ENCODE measurements at places on chromosomes 5 and 9.

GRCh38 chr5:170297589-170298462, at the start of gene LCP2:
Gene LCP2 (minus strand): TSS chr5:170297777. CDS start chr5:170297611, 166 bp downstream.
- no peak for DNase-seq

DNA sequence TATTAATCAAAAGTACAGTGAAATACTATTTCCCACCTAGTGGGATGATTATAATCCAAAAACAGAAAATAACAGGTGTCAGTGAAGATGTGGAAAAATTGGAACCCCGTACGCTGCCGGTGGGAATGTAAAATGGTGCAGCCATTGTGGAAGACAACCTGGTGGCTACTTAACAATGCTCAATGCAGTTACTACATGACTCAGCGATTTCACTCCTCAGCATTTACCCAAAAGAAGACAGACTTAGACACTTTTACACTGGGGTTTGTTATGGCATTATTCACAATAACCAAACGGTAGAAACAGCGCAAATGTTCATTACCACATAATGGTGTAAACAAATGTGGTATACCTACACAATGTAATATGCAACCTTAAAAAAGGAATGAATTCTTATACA, 23.9 kb downstream of the SECISBP2 start:
- DNase-seq = no peak

DNA sequence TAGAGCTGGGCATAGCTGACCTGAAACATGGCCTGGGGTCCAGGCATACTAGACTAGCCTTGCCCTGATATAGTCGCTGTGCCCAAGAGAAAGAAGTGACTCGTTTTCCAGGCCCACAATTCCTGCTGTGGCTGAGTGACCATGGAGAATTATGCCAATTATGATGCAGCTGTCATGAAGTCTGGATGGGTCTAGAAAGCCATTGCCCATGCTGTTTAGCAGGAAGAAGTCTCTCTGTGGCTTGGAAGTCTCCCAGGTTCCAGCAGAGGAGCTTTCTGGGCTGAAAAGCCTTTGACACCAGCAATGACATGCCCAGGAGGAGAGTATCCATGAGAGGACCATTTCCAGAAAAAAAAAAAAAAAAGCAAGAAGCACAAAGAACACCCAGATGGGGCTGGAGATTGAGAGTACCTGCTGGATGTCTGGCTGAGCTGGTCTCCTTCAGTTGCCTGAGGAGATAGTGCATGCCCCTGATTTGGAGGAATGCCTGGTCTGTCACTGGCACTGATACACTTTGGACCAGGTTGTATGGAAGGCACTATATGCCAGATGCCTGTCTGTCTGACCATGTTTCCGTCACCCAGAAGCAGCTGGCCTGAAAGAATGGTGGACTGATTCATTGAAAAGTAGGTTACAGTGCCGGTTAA, 128.0 kb upstream of the EPB41L4A start:
- no peak for DNase-seq

- DNase-seq = no peak
These were observed 2.0 kb upstream of the ROR2 start for GRCh38 chr9:91951944-91952520.

DNA sequence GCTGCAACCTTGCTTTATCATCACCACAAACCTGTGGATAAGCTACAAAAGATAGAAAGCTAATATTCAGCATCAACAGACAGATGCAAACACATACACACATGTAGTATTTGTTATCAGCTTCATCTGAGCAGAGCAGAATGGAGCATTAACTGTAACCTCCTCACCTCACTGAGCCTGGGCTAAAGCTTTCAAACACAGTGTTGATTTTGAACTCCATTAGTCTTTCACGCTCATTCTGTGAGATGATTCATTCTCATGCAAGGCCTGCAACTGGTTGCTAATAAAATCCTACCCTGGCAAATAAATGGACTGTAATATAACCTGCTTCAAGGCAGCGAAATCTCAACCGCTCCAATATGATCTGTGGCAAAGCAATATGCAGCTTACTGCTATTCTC, 1360.6 kb upstream of the ACO1 start:
- no peak for DNase-seq

GRCh38 chr5:35924122-35924949, 14.1 kb downstream of the CAPSL start:
- no peak for DNase-seq

DNA sequence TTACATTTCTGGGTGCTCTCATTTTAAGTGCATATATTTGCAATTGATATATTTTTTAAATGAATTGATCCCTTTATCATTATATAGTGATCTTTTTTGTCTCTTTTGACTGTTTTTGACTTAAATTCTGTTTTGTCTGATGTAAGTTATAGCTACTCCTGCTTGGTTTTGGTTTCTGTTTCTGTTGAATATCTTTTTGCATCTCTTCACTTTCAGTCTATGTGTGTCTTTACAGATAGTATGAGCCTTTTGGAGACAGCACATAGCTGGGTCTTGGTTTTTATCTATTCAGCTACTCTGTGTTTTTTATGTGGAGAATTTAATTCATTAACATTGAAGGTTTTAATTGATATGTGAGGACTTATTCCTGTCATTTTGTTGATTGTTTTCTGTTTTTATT, 311.3 kb downstream of the SPATA31D1 start:
- DNase-seq = no peak

DNA sequence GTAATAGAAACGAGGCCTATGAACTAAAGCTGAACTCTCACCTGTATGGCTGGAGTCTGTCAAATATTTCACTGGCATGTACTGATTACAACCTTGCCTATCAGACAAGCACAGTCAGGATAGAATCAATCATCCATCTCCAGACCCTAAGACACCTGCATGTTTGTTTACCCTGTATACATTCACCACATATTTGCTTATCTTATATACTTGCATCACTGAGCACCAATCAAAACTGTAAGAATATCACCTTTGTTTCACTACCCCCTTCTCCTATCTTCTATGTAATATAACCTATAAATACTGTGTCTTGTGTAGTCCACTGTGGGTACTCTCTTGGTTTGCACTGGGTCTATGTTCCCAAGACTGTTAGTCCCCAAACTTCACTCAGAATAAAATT, 1085.7 kb downstream of the TAF11L14 start:
- no peak for DNase-seq

DNA sequence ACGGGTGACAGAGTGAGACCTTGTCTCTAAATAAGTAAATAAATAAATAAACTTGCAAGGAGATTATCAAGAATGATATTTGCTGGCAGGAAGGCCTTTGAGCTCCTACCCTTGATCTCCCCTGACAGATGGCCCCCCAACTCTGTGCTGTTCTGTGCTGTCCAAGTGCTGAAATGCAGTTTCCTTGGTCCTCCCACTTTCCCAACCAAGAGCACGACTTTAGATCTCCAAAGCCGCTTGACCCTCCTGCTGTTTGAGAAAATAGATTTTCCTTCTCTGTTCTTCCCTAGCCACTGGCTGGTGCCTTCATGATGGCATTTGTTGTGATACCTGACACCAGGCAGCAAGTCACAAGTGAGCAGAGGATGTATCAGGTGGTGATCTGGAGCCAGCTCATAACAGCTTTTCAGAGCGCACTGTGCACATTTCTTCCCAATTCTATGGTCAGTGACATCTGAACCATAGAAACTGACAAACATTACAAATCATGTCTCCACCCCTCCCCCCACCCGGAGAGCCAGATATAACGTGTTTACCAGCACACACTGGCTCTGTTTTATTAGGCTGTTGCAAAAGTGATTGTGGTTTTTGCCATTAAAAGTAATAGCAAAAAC, 80.0 kb upstream of the PUM3 start:
- no peak for DNase-seq

DNA sequence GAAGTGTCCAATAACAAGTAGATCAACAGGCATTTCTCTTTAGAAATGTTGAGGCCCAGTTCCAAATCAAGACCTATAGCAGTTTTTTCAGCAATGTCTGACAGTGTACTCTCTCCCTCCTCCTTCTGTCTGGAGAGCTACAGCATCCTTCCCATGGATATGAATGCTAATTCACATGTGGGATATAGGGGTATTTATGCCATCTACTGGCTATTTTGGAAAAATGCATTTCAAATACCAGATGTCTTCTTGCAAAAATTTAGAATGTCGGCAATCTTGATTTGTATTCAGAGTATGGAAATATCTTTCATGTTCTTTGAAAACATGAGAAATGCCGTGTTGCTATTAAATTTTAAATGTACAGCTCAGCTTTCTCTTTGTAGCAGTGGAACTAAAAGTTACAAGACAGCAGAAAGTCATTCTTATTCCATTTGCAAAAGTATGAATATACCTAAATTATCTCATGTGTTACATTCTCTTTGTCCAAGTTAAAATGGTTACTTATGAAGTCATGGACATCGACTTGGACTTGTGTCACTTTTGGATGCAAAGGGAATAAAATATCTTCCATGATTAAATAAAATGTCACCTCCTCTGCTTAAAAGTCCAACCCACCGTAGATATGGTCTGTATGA, 647.8 kb downstream of the TAF11L14 start:
- no peak for DNase-seq

DNA sequence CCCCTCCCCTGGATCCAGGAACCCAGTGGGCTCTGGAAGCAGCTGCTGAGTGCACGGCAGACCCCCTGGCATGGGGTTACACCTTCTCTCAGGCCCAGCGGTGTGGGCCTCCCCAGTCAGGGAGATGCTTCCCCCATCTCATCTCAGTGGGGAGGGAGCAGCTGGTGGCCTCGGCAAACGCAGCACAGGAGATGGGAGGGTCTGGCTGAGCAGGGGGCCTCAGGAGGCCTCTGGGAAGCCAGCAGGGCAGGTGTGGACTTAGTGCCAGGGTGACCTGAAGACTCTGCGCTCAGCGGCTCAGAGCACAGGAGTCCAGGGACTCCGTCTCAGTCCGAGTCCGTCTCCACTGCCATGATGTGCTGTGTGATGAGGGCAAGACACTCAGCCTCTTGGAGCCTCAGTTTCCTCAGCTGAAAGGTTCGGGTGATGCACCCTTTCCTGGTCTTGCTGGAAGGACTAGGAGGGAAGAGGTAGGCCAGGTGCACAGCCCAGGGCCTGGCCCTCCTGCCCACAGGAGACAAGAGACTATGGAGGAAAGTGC, 100.6 kb downstream of the GTF3C4 start:
- DNase-seq = no peak

DNA sequence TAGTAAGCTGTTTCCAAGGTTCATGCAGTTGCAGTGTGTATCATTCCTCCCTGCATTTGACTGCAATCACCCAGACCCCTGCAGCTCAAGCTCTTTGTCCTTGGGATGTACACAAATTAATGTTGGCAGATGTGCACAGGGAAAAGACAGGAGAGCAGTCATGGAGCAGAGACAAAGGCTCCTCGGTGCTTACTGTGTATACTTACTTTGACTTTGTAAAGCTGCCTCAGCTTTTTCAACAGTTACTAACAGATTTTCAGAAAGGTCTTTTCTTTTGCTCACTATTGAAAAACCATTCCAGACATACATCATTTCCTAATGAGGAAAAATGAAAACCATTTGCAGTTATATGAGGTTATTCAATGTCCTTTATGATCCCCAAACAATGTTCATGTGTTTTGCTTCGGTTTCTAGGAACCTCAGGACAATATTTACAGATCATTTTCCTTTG, 124.9 kb downstream of the TTC39B start:
- no peak for DNase-seq

GRCh38 chr5:14714706-14715105, 50.2 kb downstream of the OTULIN start:
- DNase-seq = peak; percentile 58

DNA sequence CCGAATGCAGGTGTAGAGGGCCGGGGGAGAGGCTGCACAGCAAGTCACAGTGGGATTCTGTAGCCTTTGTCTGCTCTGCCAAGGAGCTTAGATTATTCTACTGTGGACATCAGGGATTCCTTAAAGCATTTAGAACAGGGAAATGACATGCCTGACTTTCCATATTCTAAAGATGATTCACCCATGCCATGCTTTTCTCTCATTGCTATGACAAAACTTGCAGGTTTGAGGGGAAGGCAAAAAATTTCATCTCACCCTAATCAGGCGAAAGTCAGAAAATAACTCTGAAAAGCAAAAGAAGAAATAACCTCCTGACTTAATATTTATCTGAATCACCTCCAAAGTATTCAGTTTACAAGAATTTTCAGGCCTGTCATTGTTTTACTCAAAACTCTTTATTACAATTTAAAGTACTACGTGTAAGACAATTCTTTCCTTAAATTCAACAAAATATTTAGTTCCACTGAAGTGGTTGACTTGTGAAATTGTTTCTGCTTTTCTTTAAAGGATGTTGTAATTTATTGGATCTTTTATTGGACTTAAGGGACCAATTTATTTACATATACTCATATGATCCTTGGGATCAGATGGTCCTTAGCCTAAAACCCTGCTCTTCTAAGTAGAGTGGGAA, 30.0 kb upstream of the GAS1 start:
- no peak for DNase-seq

- DNase-seq = no peak
These were observed 347.8 kb downstream of the TRIM32 start for GRCh38 chr9:117034866-117035265.

- DNase-seq = no peak
These were observed 86.9 kb upstream of the RPS23 start for GRCh38 chr5:82365026-82365425.

DNA sequence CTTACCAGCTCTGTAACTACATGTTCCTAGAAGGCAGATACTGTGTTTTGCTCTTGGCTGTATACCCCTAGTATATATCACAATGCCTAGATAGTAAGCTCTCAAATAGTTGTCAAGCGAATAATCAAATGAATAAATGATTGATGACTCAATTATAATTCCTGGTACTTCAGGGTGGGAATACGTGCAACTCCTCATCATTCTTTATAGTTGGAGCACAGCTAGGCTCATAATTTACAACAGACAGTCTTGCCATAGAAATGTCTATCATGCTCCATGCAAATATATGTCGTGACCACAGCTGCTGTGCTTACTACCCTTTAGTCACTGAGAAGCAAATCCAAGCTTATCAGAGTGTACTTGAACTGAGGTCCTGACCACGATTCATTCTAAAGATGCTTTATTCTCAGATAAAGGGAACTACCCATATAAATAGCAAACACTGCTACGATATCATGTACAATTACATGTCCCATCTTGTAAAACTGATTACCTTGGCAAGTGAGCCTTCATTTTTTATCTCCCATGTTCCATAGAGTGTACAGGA, 52.1 kb downstream of the STRBP start:
- no peak for DNase-seq

DNA sequence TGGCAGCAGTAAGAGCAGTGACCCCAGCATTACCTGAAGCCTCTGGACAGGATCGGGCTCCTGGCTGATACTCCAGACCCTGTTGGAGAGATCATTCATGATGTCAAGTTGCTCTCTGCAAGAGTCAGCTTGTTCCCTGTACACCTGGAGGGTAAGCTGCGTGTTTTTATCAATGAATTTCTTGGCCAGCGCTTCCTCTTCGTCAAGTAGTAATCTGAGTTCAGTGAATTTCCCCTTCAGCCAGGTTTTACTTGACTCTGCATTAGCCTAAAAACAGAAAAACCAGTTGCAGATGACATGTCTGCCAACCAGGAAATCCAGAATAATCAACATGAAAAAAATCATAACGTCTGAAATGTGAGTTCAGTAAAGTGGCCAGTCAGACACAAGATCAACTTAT, 19.1 kb downstream of the TRIM14 start:
- no peak for DNase-seq

- no peak for DNase-seq
These were observed 270.7 kb downstream of the PDE4D start for GRCh38 chr5:59622848-59623247.

GRCh38 chr9:15738011-15738410, 185.2 kb downstream of the CCDC171 start:
- DNase-seq = no peak
